ENCODE measurements at places on chromosomes 4 and X.

- DNase-seq = no peak
These were observed 59.2 kb downstream of the DDX60L start for GRCh38 chr4:168421055-168421454.

DNA sequence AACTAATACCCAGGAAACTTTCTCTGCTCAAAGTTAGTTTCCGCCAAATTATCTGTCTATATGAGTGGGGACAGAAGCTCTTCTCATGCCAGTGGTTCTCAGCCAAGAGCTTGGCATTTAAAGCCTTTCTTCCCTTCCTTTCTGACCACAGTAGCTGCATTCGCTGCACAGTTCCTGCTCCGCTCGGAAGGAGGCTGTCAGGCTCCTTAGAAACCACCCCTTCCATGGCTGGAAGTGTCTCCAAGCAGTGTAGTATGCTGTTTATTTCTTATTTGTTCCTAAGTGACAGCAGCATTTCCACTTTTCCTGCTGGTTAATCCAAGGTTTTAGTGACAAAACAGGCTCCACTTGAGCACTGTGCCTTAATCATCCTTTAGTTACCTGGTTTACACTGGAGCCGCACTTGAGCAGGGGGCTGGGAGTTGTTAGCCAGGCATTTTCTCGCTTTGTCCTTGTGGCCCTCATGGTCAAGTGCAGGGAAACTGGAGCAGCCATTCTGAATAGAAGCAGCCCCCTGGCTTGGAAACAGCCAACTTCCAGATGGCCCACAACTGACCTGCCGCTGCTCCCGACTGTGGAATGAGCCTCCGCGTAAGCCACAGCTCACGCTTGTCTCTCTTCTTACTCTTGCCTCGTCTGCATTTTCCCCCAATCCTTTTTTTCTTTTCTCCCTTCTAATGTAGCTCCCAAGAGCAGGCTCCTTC is 739.4 kb upstream of the TENM3 start:
- no peak for DNase-seq

GRCh38 chr4:122541996-122542395 is 78.9 kb downstream of the IL21 start:
- no peak for DNase-seq

GRCh38 chr4:101332424-101332823 is 14.9 kb downstream of the PPP3CA start:
- no peak for DNase-seq

DNA sequence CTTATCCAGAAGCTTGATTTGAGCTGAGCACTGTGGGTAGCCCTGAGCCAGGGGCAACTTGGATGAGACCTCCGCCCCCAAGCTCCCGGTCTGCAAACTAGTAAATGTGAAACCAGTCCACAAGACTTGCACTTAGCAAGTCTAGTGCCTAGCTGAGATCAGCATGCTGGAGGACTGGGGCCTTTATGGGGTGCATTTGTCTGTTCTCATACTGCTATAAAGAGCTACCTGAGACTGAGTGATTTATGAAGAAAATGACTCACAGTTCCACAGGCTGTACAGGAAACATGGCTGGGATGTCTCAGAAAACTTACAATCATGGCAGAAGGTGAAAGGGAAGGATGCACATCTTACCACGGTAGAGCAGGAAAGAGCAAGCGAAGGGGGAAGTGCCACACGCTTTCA is 42.1 kb upstream of the HOPX start:
- no peak for DNase-seq

- DNase-seq = no peak
These were observed 87.7 kb upstream of the EFHC2 start for GRCh38 chrX:44431194-44431593.
